ENCODE measurements at places on chromosomes 3 and 15. TPM values are rescaled to one million over a fixed set of nuclear protein-coding genes. Genes with fewer than 3 reads are reported as not detected.

Gene ACKR4
- 0.12 TPM for total RNA-seq

Gene CCNDBP1
- total RNA-seq: 39.8 TPM

Gene ATP8B4
- 0.25 TPM for total RNA-seq

Gene C3orf70
- total RNA-seq: not detected

Gene SGO1
- 23.5 TPM for total RNA-seq

Gene ROPN1
- total RNA-seq: not detected

Gene GOLGA6B
- total RNA-seq: 0.10 TPM

Gene TNFSF10
- 0.20 TPM for total RNA-seq

Gene TF
- total RNA-seq: 10.4 TPM

Gene CP
- total RNA-seq: 0.52 TPM

Gene UBAP1L
- total RNA-seq: 4.0 TPM

Gene TRIM42
- not detected for total RNA-seq

Gene TMC3
- not detected for total RNA-seq

Gene PAQR9
- total RNA-seq: 0.17 TPM
